ENCODE measurements at places on chromosomes 2 and 18. TPM values are rescaled to one million over a fixed set of nuclear protein-coding genes. Genes with fewer than 3 reads are reported as not detected.

GRCh38 chr2:79082987-79083386, 4.8 kb downstream of the REG1B start:
- no peak for DNase-seq

DNA sequence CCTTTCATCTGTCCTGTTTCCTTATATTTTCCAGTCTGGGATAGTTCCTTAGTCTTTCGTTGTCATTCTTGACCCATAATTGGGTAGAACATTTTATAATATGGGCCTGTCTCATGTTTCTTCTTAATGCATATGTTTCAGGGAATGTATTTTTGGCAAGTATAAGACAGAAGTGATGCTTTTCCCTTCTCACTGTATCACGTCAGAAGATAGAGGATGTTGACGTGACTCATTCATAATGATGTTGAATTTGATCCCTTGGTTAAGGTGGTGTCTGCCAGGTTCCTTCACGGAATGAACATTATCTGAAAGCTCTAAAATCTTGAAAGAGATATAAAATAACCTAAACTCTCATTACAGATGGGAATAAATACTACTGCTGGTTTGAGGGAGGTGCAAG, 18.8 kb downstream of the CDH7 start:
- DNase-seq: no peak

The COL4A4 gene
- total RNA-seq: 2.0 TPM

GRCh38 chr2:70115646-70116442, 28.6 kb downstream of the PCBP1 start:
- no peak for DNase-seq

- no peak for DNase-seq
Observed at GRCh38 chr2:33118651-33119050, 171.9 kb downstream of the LTBP1 start.

DNA sequence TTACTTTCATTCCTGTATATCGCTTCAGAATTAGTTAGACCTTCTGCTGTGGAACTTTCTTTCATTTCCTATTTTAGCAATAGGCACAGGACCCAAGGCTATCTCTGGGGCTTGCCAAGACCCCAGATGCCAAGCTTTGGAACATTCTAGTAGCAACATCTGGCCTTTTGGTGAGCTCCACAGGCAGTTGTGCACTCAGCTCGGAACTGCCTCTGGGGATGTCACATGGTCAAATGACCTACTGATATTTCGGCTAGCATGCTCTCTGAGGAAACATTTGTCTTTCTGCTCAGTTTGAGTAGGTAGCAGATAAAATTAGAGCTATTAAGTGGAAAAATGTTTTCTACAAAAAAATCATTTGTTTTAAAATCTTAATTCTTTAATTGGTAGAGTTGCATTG, 76.6 kb upstream of the ITGA4 start:
- no peak for DNase-seq
